Putamen (tissue), 1 donor: ENCODE measurements at places on chromosomes 13 and 19.

DNA sequence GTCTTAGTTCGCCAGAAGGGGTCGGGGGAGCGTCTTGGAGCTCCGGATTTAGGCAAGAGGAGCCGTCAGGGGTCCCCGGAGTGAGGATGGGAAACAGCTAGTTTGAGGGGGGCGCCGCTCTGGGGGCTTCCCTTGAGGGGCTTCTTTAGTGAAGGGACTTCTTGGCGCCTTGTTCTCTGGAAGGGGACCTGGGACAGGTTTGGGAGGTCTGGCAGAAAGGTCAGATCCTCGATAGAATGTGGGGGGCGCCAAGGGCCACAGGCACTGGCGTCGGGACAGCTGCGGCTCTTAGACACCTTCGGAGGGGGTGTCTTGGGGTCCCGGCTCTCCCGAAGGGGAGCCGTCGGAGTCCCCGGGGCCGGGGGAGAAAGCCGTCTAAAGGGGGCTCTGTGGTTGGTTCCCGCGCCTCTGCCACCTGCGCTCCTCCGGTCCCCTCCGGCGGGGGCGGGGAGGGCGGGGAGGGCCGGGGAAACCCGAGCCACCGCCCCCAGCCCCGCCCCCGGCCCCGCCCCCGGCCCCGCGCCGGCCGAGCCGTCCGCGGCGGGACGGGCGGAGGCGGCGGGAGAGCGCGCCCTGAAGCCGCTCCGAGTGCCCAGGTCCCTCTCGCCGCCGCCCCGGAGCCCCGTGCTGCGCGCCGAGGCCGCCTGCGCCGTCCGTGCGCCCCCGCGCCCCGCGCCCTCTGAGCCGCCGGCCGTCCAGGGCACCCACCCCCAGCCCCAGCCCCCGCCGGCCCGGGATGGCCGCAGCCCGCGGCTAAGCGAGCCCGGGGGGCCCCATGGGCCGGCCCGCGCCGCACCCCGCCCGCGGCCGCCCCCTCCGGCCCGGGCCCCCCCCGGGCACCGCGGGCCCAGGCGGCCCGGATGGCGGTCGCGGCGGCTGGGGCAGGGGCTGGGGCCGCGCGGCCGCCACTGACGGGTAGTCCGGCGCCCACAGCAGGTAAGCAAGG, at the start of gene NRTN:
Gene NRTN, plus strand, starts transcription at position 552 of the 946 bp plus-strand sequence. CDS start 19,099 bp downstream, outside the sequence.
- DNase-seq, result no peak

DNA sequence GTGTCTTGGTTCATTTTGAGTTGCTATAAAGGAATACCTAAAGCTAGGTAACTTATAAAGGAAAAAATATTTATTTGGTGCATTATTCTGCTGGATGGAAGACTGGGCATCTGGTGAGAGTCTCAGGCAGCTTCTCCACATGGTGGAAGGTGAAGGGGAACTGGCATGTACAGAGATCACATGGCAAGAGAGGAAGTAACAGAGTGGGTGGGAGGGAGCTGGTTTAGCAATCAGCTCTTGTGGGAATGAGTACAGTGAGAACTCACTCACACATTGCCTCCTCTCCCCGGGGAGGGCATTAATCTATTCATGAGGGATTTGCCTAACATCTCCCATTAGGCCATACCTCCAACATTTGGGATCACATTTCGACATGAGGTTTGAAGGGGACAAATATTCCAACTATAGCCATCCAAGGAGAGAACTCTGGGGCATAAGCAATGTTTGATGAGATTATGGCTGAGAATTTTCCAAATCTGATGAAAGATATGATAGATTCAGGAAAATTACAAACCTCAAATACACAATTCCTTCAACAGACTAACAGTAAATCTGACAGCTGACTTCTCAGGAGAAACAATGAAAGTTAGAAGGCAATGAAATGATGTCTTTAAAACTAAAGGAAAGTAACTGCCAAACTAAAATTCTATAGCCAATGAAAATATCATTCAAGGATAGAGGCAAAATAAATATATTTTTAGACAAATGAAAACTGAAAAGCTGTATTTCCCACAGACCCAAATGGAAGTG, 52.5 kb downstream of the MTUS2 start:
- DNase-seq, result no peak

DNA sequence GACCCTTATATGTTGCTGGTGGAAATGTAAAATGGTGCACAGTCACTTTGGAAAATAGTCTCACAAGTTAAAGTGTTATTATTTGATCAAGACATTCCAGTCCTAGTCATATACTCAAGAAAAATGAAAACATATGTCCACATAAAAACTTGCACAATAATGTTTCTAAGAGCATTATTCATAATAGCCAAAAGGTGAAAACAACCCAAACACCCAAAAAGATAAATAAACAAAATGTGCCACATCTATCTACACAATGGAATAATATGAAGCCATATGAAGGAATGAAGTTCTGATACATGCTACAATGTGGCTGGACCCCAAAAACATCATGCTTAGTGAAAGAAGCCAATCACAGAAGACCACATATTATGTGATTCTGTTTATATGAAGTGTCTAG, 14.4 kb upstream of the AKAP8 start:
- DNase-seq, result no peak

- no peak for DNase-seq
These were observed 6.6 kb downstream of the SLITRK5 start for GRCh38 chr13:87677496-87678371.

GRCh38 chr13:89541091-89542030, 1806.1 kb upstream of the MIR17HG start:
- no peak for DNase-seq

DNA sequence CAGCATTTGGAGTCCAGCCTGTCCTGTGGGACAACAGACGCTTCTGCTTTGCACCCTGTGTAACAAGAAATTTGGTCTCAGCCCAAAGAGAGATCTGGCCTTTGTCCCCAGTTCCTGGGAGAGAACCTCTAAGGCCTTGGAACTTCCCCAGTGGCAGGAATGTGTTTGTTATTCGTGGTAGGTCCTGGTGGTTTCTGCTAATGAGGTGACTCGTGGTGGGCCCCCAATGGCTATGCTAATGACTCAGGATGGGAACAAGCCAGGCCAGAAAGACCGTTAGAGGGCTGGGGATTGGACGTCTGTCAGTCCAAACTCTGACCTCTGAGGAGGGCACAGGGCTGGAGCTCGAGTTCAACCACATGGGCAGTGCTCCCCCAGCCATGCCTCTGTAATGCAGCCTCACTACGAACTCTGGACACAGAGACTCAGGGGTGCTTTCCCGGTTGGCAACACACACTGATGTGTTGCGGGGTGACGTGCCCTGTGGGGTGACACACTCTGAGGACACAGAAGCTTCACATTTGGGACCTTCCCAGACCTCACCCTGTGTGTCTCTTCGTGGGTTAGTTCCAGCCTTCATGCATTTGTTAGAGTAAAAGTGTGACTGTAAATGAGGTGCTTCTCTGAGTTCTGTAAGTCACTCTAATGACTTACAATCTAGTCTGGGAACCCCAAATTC, 38.9 kb downstream of the TEX29 start:
- DNase-seq, result no peak

DNA sequence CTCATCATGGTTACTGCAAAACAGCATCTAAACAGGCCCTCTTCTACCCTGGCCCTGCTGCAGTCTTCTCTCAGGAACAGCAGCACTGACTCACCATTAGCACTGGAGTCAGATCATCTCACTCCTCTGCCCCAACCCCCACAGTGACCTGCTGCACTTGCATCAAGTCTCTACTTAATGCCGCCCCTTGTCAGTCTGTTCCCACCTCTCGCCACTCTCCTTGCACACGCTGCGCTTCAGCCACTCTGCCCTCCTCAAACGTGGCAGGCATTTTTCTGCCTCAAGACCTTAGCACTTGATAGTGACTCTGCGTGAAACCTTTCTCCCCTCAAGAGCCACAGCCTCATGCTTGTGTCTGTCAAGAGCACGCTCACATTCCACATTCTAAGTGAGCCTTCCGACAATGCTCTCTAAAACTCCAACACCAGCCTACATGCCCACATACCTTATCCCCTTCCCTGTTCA, 22.1 kb downstream of the MIPEP start:
- no peak for DNase-seq

GRCh38 chr13:59358014-59358413, 805.7 kb downstream of the DIAPH3 start:
- DNase-seq, result no peak

- no peak for DNase-seq
These were observed 673.0 kb upstream of the GPC6 start for GRCh38 chr13:92553470-92554114.

- DNase-seq, result no peak
These were observed at the start of gene SELENOV for GRCh38 chr19:39514840-39515550. TSS of gene SELENOV (plus strand) at chr19:39515139. CDS start at chr19:39515213, 74 bp downstream.

DNA sequence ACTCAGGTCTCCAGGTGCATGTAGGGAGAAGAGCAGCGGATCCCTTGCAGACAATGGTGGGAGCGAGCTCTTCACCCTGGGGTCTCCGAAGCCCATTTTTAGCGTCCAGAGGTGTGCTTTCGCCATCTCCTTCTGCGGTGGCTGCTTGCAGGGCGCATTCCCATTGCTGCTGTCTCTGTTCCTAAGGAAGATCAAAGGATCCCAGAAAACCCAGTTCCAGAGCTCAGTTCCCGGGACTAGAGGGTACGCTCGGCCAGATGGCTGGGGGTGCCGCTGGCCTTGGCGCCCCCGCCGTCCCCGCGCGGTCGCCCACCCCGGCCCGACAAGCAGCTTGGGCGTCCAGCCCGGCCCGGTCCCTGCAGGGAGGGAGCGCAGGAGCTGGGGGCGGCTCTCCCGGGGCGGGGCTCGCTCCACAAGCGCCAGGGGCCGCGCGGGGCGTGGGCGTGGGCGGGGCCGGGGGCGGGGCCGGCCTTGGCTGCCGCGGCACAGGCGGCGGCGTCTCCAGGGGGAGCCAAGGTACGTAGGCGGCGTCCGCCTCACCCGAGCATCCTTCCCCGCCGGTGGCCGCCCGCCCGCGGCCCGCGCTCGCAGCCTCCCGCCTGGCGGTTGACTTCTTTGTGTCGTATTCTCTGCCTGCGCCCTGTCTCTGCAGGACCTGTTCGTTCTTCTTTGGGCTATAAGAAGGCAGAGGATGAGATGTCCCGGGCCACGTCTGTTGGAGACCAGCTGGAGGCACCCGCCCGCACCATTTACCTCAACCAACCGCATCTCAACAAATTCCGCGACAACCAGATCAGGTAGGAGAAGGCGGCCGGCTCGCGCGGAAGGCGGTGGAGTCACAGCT, 96.8 kb downstream of the ATP8A2 start:
- peak; percentile 29 for DNase-seq

- DNase-seq, result peak; percentile 35
These were observed 572.8 kb downstream of the PCDH9 start for GRCh38 chr13:66657165-66657881.

- no peak for DNase-seq
These were observed 49.6 kb downstream of the MLLT1 start for GRCh38 chr19:6229951-6230712.

DNA sequence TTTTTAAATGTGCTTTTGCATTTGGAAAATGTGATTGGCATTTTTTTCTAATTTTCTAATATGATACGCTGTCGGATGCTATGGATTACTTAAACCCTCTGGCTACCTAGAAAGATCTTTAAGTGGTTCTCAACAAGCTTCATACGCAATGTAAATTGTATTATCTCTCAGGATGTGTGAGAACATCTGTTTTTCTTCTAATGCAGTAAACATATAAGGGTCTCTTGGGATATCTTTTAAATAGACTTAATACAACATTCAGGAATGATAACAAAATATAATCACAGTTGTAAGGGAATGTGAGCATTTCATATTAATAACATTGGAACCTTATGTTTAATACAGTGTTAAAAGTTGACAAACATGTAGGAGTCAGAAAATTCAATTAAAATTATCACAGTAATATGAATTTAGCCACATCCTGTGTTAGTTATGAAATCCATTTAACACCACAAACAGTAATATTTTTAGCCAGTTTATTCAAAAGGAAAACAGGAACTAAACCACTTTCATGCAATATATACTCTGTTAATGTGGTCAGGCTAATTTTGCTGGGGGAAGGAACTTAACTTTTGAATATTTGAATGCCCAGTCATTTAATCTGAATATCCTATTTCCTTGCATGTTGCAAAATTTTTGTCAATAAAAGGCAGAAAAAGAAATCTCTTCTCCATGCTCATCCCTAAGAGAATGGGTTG, 15.0 kb upstream of the ALOX5AP start:
- DNase-seq, result no peak

- DNase-seq, result no peak
These were observed 13.5 kb downstream of the PLPP2 start for GRCh38 chr19:277581-278165.

- DNase-seq, result no peak
These were observed 7.1 kb downstream of the LDLR start for GRCh38 chr19:11096210-11096841.

DNA sequence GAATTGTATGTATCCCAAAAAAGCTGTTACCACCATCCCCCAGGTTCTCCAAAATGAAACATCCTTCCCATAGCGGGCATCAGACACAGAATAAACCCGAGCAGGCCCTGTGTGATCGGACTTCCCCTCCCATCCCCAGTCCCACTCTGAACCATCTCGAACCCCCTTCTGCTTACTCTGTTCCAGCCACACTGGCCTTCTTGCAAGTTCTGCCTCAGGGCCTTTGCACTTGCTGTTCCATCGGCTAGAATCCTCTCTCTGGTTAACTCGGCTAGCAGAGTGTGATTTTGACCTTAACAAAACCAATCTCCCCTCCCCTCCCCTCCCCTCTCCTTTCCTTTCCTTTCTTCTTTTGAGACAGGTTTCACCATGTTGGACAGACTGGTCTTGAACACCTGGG, 15.7 kb downstream of the AP2S1 start:
- no peak for DNase-seq

GRCh38 chr13:49638030-49638743, 9.9 kb downstream of the ARL11 start:
- DNase-seq, result no peak

DNA sequence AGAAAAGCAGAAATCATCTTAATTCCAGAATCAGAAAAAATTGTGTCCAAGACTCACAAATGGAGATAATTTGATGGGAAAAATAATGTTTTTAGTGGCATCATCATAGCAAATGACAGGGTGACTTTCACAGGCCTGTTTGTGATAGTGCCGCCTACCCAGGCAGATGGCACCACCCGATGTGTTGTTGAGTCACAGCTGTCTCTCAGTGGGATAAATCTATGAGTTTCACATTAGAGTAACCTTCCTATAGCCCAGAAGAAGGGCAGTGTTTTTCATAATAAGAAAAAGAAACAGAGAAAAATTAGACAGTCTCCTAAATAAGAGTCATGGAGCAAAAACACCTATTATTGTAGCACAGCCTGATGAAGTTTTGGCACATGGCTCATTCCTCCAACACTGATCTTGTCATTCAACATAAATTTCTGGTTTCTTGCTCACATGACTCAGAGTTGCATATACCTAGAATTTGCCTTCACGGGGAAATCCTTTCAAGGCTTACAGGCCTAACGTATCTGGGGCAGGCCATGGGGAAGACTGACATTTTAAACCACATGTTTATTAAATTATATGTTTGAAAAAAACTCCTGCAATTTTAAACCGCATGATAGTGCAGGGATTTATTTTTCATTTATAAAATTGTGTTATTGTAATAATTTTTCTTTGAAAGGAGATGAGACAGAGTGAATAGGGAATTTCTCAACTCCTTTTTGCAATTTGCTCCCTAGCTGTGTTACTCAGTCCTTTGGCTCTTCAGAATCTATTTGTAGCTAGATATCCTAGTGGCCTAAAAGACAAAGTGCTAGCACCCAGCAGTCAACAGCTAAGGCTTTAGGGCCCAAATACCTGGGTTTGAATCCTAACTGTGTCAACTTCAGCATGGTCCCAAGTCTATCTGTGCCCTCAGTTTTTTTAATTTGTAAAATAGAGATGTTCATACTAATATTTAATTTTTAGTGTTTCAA, 393.7 kb downstream of the NDFIP2 start:
- DNase-seq, result no peak

GRCh38 chr19:14135355-14135754, 1.0 kb downstream of the ASF1B start:
- no peak for DNase-seq
